Stimulated activated CD8-positive, alpha-beta memory T cell treated with anti-CD3 and anti-CD28 coated beads, Interleukin-2, amount 100 ng/mL, for 1 hour (primary cell): ENCODE measurements at places on chromosomes 5 and 9.

DNA sequence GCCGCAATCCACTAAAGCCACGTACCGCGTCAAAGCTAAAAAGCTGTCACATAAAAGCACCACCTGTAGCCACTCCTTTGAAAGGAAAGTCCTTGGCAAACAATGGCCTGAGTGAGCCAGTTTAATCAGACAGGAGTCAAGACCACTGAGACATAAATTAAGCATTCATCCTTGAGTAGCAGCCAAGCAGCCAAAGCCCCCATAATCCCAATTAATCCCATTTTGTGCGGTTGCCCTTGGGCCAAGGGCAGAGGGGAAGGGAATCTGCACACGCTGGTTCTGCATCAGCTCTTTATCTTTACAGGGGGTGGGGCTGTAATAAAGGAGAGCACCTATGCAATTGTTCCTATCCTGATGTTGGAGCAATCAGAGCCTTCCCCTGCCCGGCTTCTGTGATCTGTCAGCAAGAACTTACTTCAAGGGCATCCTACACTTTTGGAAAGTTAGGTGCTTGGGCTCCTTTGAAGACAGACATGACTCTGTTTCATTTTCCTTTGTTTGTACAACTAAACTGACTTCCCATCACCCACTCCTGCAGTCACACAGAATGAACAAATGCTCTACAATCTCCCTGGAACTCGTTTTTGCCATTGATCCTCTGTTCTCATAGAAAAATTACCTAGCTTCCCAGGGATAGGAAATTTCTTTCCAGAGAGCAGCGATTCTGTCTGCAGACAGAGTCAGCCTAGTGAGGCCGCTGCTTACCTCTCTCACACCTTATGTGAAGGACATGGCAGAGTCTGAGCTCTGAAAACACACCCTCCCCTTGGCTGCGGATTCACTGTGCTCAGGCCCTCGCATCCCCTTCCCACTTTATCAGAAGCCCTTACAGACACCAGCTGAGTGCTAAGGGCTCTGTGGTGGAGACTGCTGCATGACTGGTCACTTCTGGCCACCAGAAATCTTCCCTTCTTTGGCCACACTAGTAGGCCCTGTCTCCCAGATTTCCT is 116.2 kb upstream of the TBCA start:
- no peak for DNase-seq

DNA sequence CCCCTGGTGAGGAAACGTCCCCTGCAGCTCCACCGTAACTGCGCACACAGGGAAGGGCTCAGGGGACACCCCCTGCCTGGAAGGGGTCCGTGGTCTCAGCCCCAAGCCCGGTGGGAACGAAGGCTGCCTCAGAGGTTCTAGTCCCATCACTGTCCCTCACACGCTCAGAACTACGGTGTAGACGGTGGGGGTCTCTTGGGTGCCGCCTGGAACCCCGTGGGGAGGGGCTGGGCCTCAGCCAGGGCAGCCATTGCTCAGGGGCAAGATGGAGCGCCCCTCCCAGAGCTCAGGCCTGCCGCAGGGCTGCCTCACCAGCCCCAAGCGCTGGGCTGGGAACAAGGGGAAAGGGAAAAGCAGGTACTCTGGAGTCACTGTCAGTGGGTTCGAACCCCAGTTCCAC is 2.9 kb downstream of the AGPAT2 start:
- no peak for DNase-seq

GRCh38 chr9:136054798-136055714 is 40.0 kb downstream of the NACC2 start:
- no peak for DNase-seq

DNA sequence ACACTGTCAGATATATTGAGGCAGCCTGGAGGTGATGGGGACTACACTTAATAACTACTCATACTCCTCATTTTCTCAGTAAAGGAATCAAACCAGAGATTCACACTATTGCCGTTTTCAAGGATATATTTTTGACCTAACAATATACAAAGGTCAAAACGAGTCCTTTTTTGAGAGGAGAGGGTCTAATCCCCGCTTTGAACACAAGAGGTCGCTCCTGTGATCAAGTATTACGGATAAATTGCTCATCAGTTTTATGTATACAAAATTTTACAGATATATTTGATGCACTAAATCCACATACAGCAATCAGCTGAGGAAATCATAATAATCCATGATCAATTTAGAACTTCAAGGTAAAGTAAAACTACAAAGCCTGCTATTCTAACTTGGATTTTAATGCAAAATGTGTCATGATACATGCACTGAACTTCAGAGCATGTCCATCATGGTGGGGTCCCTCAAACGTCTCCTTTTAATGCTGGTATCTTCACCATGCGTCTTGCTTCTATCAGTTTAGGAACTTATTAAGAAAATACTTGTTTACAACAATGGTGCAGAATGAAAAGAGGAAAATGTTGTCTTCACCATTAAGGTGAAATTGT is 2.5 kb upstream of the ISL1 start:
- DNase-seq = no peak

GRCh38 chr5:142065273-142065672 is 43.3 kb upstream of the NDFIP1 start:
- DNase-seq = no peak

GRCh38 chr5:149437391-149438040 is 58.4 kb upstream of the IL17B start:
- no peak for DNase-seq

DNA sequence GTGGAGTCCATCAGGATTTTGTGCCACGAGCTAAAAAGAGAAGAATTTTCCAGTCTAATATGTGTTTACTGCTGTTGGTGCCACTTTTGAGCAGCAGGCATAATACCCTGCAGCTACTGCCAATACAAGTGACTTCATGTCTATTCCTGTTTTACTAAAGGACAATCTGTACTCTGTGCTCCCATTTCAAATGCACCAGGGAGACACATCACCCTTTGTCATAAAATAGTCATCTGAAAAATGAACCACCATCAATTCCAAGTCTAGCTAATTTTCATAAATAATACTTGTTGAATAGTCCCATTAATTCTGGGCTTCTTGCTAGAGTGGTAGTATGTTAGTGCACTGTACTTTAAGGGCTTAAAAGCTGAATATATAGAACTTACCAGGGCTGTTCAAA is 8.9 kb upstream of the PKD2L2 start:
- DNase-seq = no peak

DNA sequence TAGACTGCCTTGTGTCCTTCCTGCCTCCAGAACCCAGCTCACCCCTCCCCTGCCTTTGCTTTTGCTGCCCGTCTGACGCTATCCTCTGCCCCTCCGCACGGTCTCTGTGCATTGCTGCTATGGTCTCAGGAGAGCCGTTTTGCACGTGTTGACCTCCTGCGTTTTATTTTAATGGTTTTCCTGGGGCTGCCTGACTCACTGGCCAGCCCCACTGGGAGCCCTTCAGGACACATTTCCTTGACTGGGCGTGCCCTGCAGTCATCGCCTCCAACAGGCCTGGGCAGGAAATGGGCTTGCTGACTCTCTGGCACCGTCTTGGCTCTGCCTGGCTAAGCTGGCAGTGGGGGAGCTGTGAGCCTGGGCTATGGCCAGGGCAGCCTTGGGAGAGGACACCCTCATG is 17.9 kb upstream of the ASS1 start:
- DNase-seq = no peak

- DNase-seq = no peak
Measured at GRCh38 chr5:42772265-42772993, 15.8 kb downstream of the CCDC152 start.

GRCh38 chr5:155492191-155492590 is 478.6 kb downstream of the KIF4B start:
- DNase-seq = no peak

DNA sequence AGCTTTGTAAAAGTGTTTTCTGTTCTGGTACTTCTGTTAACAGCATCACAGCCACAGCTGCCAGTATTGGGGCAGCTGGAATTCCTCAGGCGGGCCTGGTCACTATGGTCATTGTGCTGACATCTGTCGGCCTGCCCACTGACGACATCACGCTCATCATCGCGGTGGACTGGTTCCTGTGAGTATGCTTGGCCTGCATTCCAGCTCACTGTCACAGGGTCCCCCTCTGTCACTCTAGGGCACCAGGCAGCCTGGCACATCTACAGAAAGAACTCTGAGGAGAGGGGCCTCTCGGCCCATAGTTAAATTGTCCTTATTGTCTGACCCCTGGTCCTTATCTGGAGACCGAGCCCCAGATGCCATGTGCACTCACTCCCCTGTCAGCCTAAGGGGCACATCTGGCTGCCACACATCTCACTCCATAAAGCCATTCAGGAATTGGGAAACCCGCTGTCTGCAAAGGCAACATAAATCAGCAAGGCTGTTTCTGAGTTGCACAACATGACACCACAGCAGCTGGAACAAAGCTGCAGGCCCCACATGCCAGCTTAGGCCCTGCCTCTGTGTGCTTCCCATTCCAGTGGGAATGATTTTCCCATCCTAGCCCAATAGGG is 77.5 kb downstream of the SLC1A3 start:
- no peak for DNase-seq

DNA sequence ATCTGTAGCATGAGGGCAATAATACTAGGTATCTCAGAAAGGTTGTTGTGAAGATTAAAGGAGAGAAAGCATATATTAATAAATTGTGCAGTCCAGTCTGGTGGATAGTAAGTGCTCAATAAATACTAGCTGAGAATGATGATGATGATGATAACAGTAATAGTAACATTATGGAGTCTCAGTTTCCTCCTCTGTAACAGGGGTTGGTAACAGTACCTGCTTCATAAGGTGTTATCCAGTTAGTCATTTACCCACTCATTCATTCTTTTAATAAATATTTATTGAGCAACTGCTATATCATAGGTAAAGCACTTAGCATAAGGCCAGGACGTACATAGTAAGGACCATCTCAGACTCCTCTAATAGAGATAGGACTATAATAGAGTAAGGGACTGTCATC is 7.6 kb downstream of the SLC6A7 start:
- DNase-seq = no peak

GRCh38 chr5:66415208-66415607 is 181.0 kb upstream of the MAST4 start:
- DNase-seq = no peak

DNA sequence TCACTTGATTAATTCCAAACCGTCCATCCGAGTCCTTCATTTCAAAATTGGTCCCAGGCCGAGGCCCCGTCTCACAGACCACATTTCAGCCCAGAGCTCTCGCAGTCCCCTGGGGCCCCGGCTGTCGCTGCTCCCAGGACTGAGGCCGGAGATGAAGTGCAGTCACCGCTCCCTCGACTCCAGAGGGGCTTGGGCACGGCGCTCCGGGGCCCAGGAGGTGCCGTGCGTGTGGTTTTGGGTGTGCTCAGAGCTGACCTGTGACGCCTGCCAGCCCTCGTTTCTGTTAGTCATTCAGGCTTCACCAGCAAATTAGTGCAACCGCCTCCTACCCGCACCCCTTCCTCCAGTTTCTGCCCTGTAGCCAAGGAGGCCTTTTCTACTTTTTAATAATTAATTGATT is 48.7 kb upstream of the PHYKPL start:
- DNase-seq = no peak

GRCh38 chr5:151733358-151734063 is 24.9 kb downstream of the ATOX1 start:
- DNase-seq = no peak

DNA sequence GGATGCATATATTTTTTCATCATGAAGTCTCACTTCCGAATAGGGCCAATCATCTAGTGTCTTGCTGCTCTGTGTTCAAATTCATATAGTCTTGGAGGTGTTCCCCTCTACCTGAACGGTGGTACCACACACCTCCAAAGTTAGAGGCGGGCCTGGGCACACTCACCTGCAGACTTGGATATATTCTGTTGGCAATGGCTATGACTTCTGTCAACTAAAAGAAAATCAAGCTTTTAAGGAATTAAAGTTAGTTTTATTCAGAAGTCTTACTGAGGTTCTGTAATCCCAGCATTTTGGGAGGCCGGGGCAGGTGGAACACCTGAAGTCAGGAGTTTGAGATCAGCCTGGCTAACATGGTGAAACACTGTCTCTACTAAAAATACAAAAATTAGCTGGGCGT is 2.6 kb upstream of the NIPAL4 start:
- no peak for DNase-seq

DNA sequence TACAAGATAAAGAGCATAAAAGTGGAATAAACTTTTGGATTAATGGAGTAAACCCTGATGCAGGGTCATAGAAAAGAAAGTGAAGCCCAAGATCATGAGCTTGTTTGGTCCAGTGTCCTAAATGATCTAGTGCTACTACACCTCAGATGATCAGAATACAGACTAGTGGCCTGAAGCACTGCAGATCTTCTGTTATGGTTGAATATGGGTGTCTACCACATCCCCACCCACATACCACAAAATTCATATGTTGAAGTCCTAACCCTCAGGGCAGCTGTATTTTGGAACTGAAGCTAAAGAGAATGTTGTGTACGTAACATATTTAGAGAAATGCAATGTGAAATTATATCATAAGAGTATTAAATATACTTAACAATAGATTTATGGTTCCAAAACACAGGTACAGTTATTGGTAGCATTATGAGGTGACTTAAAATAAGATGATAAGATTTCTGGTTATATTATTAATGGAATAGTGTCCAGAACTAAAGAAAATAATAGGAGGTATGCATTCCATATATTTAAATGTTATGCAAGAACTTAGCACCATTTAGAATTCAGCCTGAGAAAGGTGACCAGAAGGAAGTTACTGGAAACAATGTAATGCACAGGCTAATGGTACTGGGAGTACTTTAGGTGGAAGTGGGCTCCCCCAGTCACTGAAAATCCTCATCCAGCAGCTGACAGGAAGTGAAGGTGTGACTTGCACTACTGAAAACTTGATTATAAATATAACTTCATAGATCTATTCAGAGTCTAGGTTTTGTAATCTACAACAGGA is 1155.1 kb downstream of the TAF11L14 start:
- DNase-seq = no peak
